NCI-H146 (cell line): ENCODE measurements at places on chromosomes 11 and 22.
A peak's percentile ranks its signal among the peaks of the same experiment; 100 is the strongest.

DNA sequence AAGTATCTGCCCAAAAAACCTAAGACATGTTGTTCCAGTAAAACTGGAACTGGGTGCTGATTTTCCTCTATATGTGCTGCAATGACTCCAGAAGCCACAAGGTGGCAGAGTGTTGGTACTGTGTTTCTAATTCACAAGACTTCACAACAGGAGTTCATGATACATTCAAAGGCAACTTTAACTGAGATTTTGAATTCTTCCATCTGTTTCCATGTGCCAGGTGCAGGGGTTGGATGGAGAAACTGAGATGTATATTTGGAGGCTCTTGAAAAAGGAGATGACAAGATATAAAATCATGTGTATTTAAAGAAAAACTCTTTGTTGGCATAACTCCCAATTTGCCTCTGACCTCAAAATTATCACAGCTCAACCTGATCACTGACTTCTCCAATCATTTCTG is 1098.6 kb upstream of the CCDC90B start:
- peak; percentile 16 for DNase-seq

DNA sequence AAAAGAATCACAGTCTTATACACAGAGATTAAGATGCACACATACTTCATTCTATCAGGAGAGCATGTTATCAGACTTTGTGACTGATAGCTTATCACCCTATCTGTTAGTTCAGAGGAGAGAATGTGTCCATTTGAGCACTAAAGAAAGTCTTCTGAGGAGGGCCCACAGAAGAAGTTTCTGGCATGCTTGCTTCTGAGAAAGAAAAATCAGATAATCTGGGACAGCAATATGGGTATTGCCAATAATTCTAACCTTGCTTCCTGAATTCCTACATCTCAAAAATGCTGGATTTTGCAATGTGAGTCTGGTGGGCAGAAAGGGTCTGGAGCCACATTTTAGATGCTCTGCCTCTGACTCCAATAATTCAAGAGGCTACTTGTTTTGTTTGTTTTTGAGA is 128.9 kb downstream of the RBFOX2 start:
- no peak for DNase-seq

- no peak for DNase-seq
Observed at GRCh38 chr11:69923196-69923595, 104.0 kb upstream of the FGF3 start.

DNA sequence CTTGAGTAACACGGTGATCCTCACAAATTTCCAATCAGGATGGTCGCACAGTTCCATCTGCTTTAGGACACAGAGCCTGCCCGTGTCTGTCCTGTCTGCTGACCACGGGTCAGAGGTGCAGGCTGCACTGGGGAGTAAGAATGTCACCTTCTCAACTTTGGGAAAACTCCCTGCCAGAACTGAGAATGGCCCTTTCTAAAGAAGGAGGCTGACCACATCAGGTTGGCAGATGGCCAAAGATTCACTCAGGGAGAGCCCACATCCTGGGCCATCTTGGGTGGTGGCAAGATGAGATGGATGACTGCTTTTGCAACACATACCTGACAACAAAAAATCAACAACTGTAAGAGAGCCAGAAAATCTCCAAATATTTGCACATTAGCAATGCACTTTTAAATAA is 101.9 kb downstream of the IGLL1 start:
- peak; percentile 8 for DNase-seq

- no peak for DNase-seq
Observed at GRCh38 chr11:109306322-109306721, 115.7 kb upstream of the C11orf87 start.
